Right ventricle myocardium inferior (tissue), 1 donor: ENCODE measurements at places on chromosomes 2 and 18. TPM values are rescaled to one million over a fixed set of nuclear protein-coding genes. Genes with fewer than 3 reads are reported as not detected.

- DNase-seq, result peak; percentile 77
These were observed 464 bp downstream of the CYBRD1 start for GRCh38 chr2:171522788-171523087.

DNA sequence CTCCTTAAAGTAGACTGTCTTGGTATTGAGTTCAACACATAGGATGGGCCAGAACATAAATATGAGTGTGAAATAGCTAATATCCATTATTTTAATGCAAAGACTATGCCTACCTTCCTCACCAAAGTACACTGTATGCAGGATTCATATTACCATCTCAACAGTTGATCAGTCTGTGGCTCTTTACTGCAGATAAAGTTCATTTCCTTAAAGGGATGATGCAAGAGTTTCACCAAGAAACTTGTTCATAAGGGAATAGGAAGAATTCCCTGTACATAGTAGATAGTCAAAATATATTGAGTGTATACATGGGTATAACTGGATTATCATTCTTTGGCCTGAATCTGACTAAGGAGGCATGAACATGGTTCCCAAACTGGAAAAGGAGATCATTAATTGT is 35.0 kb downstream of the MARS2 start:
- DNase-seq, result no peak

C2orf68 gene
- total RNA-seq, result 26.4 TPM

DNA sequence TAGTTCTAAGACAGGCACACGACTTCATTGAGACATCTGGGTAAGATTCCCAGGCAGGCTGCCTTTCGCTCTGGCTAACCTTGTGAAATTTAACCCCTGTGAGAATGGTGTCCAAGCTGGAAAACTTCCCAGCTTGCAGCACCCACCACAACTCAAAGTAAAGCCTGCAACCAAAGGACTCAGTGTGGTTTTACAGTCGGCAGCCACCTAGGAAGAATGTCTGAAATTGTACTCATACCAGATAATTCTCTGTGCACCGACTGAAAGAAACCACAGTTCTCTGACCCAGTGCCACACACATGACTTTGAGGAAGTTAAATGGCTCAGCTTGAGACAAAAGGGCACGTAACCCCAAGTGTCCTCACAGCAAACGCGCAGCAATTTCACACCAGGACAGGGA is 125.7 kb downstream of the RBMS1 start:
- no peak for DNase-seq

FLACC1 gene
- total RNA-seq, result 6.5 TPM

DNA sequence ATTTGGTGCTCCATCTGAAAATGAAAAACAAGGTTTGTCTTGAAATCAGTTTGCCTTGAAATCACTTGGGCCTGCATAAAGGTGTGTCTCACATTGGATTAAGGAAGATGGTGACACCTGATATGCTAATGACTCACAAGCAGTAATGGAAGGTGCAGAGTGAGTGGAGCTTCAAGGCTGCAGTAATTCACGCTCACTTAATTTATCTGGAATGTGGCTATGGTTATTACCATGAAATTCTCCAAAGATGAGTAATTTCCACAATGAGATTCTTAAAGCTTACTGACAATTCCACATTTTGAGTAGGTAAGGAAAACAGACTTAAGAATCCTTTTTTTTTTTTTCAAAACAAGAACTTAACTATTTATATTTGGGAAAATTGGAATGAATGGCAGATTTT is 156.8 kb downstream of the PAX3 start:
- DNase-seq, result no peak

CIB4 gene
- not detected for total RNA-seq

VAMP5 gene
- 62.1 TPM for total RNA-seq

ROCK1 gene
- total RNA-seq, result 32.8 TPM

GRCh38 chr2:66240286-66240685 is 194.6 kb upstream of the MEIS1 start:
- no peak for DNase-seq

GRCh38 chr2:201258666-201259615 is 1.4 kb upstream of the CASP8 start:
- no peak for DNase-seq

DNA sequence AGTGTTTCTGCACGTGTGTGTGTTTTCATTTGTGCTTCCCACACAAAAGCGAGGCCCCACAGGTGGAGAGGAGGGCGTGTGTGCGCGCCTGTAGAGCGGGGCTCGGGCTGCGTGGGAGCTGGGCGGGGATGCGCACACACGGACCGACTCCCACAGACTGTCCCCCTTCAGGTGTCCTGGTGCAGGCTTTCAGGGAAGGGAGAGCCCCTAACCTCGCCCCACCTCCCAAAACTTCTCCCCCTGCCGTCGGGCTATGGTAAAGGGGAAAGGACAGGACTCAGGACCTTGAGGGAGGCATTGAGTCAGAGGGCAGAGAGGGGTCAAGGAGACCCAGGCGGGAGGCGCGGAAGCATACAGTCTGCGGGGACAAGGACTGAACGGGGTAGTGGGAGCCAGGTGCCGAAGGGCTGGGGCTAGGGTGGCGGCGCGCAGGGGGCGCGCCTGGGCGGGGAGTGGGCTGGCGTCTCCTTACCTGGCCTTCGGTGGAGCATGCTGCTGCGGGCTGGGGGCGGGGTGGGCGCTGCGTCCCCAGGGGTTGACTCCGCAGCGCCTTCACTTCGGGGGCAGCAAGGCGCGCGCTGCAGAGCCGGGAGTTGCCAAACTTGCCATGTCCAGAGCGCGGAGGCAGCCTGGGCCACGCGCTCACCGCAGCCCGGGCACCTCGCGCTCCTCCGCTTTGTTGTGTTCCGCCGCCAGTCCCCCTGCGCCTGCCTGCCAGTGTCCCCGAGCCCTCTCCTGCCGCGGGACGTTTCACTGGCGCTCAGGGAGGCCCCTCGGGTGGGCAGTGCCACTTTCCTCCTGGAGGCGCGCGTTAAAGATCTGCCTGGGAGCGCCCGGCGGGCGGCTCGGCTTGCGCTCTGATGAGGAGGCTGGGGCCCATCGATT is 302.0 kb downstream of the NCKAP5 start:
- DNase-seq, result peak; percentile 25
